ENCODE measurements at places on chromosomes 6 and 20.
A peak's percentile ranks its signal among the peaks of the same experiment; 100 is the strongest.

- DNase-seq = no peak
Observed at GRCh38 chr6:139713424-139713823, 339.0 kb upstream of the CITED2 start.

DNA sequence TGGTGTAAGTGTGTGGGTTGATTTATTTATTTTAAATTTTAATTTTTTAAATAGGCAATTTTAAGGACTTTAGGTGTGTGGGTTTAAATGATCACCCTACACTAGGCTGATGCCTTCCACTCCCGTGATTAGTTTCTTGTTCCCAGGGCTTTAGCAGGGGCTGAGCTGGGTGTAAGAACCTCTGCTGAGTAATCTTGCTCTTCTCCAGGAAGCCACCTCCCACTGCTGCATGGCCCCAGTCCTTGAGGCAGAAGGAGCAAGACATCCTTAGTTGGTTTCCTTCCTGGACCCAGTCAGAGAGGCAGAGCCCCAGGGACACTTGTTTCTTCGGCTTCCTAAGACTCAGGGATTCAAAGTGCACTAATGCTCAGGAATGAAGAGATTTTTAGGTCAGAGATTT, 19.8 kb upstream of the CDC5L start:
- no peak for DNase-seq

DNA sequence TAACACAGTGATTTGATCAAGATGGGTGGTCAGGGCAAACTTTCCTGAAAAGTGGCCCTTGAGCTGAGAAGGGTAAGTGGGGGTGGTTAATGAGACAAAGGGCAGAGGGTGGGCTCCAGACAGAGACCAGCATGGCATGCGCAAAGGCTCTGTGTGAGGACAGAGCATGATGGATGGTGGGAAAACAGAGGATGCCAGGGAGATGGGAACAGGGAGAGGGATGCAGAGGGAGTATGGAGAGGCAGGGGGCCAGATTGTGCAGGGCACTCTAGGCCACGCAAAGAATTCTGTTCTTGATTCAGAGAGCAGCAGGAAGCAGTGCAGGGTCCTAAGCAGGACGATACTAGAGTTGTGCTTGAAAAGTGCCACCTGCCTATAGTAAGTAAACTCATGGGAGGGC, 394.4 kb downstream of the BTBD9 start:
- DNase-seq = no peak

GRCh38 chr6:143179096-143179495, 118.4 kb downstream of the AIG1 start:
- no peak for DNase-seq

DNA sequence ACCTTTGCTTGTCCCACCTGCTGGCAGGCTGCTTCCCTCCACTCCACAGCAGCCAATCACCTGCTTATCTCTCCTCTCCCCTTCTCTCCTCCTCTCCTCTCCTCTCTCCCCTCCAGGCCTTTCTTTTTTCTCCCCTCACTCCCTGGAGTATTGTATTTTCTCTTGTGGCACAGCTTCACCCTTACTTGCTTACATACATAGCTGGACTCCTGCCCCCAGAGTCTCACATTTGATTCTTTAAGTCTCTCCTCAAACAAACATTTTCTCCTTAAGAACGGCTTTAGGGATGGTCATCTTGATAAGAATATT, 3.6 kb upstream of the LY86 start:
- no peak for DNase-seq

DNA sequence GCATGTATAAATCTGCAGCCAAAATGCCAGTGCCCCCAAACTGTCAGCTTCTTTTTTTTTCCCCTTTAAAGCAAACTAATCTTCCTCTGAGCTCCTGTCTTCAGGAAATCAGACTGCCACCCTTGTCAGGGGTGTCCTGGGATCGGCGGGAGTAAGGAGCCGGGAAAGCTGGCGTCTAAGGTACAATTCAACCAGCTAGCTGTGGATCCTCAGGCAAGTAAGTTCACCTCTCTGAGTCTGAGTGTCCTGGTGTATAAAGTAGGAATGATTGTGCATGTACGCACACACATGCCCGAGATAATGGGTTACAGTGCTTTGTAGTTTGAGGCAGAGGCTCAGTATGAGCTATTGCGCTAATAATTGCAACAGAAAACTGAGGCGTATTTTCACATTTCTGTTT, 98.3 kb downstream of the ANKRD60 start:
- DNase-seq = no peak

DNA sequence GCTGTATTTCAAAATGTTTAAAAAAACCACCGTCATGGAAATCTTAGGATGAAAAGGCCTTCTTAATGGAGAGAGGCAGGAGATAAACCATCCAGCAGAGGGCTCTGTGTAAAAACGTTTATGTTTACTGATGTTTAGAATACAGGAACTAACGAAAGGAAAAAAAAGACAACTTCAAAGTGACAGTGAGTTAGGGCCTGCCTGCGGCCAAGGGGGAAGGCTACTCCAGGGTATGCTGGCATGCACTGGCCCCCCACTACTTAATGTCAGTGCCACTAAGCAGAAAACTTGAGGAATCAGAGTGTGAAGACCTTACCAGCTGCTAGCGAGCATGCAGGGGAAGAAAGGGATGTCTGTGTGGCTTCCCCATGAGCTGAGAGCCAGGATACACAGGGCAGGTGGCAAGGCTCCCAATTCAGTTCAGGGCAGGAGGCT, 47.7 kb downstream of the AKAP7 start:
- peak; percentile 59 for DNase-seq

- peak; percentile 4 for DNase-seq
Observed at GRCh38 chr6:145656128-145656527, 79.2 kb downstream of the EPM2A start.

- no peak for DNase-seq
Observed at GRCh38 chr6:77415706-77416105, 47.6 kb downstream of the HTR1B start.

DNA sequence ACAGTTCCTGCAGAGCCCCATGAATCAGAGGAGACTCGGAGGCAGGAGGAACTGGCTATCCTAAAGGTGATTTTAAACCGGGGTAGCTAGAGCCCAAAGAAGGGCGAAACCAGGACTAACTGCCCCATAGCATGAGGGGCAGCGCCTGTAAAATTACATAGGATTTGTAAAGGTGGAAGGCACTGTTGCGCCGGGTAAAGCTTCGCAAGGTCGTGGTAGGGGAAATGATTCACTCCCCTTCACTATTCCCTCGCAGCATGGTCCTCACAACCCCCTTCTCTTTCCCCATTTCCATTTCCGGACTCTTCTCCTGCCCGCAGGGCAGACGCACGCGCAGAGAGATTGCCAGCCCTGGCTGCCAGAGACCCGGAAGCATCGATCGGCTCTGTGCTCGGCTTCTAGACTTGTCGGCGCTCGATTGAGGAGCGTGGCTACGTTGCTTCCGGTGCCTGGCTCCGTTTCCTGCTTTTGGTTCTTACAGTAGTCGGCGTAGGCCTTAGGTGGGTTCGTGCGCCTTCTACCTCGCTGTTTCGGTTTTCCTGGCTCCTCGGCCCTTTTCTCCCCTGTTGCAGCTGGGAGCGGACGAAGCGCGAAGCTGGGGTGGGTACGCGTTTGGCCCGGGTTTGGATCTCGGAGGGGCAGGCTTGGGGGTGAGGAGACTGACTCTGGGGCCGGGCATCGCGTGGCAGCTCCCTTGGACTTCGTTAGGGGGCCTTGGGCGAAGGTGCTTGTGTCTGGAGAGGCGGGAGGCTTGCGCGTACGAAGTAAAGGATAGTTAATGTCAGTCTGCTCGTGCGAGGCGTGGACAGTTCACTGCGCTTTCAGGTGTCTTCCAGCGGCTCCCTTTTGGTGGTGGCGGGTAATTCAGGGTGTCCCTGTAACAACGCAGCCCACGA, at the start of gene SNRPB2:
SNRPB2 (plus strand) TSS at position 462 of the 896 bp plus-strand sequence. CDS start 1,677 bp downstream, outside the sequence.
- DNase-seq = peak; percentile 96

GRCh38 chr6:168972128-168972527, 281.5 kb downstream of the THBS2 start:
- no peak for DNase-seq

DNA sequence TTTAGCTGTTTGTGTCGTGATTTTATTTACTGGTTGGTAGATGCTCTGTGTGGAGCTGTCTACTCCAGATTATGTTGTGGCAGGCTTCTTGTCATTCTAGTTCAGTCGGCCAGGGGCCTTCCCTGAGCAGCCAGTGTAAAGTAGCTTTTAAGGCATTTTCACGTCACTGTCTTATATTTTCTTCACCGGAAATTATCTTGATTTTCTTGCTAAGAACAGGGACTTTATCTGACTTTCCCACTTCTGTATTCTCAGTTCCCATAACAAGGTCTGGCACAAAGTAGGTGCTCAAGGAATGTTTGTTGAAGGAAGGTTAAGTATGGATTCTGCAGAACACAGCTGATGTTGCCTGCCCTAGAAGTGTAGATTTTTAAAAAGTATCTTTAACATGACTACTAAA, 868 bp downstream of the LTV1 start:
- DNase-seq = peak; percentile 11
